ENCODE measurements at places on chromosomes 12 and 14. TPM values are rescaled to one million over a fixed set of nuclear protein-coding genes. Genes with fewer than 3 reads are reported as not detected.

DNA sequence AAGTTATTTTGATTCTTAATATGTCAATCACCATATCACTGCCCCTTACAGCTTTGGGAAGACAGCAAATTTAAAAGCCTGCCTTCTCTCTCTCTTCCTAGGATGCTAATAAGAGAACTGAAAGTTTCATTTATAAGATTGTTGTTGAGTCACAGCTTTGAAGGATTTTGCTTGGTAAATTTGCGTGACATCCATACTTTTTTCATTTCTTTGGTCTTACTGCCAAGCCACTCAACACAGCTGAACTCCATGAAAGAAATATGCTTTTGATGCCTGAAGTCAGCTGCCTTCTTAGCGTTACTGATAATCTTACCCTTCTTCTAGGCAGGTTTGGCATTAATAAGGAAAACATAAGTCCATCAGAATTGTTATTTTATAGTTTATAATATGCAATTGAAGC lies 155.0 kb downstream of the CRADD start:
- DNase-seq: no peak

GRCh38 chr12:14545144-14546124 lies 22.2 kb downstream of the PLBD1 start:
- DNase-seq: no peak

DNA sequence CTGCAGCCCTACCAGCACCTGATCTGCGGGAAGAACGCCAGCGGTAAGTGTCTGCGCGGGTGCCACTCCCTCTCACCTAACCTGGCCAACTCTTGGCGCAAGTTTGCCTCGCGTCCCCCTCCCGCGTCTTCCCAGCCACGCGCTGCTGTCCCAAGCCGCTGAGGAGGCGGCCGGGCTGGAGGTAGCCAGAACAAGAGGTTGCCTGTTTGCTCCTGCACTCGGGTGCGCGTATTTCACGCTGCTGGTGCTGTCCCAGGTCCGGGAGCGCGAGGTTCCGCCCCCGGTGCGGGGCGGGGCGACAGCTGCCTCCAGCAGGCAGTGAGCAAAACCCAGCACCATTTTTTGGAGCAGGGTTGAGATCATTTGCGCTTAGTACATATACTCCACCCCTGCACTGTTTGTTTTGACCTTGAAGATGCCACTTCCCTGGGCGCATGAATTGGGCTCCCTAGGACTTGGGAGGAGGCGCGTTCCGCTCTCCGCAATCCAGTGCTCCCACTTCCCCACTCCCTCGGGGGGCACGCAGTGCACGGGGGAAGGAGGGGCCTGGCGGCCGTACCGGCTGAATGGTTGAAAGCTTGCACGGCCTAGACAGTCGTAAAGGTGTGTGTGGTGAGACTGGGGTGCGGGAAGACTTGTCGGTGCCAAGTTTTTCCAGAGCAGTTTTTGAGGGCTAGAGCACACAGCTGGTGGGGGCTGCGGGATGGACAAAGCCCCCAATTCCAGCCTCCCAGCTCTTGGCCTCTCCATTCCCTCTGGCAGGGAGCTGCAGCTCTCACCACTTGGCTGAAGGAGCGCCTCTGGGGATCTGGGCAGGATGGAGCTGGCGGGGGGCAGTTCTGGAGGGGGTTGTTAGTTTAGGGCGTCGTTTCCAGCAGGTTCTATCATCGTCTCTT lies 226.9 kb upstream of the CRY1 start:
- peak; percentile 14 for DNase-seq

DNA sequence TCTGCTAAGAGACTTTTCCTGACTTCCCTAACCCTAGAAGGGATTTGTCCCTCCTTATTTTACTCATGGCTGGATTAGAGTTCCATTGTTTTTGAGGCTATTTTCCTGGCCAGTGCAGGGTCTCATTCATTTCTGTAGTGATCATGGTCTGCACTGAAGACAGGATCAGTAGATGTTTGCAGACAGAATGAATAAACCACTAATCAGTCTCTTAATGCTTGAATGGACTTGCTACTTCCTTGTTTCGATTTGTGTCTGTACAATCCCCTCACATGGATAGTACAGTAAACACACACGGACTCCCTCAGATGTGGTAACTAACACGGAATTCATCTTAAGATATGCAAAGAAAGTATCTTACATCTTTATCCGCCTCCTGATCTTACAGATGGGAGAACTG lies 102.6 kb upstream of the PRB2 start:
- no peak for DNase-seq

Gene GPR132
- polyA plus RNA-seq: not detected

GRCh38 chr12:13161172-13161571 lies 35.4 kb upstream of the EMP1 start:
- no peak for DNase-seq

DNA sequence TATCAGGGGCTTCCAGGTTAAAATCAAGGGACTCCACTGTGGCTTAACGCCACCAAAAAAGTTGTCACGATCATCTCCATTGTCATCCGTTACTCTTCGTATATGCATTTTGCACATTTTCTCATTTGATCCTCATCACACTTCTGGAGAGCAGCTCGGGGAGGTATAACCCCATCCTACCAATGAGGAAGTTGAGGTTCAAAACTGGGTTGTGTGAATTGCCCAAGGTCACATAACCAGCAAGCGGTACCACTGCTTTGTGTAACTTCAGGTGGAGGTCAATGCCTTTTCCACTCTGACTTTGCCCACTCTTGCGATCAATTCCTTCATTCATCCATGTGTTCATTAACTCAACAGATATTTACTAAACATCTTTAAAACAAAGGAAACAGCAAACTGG lies 71.1 kb upstream of the CCND2 start:
- no peak for DNase-seq

DNA sequence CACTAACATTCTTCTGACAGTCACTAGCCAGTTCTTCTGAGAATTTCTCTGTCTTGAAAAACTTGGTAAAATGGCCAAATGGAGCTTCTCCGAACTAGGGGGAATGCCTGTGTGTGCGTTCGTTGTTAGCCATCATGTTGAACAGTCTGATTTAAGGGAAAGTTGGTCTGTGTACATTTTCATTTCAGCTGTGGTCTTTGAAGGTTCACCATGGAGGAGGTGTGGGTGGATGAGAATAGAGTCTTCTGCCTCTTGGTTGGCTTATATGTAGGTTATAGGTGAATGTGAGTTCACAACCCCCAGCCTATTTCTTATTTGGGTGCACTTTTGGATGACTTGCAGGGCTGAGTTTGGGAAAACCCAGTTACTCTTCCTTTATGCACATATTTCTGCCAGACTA lies 12.9 kb downstream of the ETV6 start:
- DNase-seq: no peak

Gene KLRG1
- polyA plus RNA-seq: 15.9 TPM

GRCh38 chr14:51335961-51336723 lies 96.1 kb downstream of the TMX1 start:
- no peak for DNase-seq

- DNase-seq: peak; percentile 54
Observed at GRCh38 chr12:120944645-120945217, 33.6 kb upstream of the HNF1A start.

DNA sequence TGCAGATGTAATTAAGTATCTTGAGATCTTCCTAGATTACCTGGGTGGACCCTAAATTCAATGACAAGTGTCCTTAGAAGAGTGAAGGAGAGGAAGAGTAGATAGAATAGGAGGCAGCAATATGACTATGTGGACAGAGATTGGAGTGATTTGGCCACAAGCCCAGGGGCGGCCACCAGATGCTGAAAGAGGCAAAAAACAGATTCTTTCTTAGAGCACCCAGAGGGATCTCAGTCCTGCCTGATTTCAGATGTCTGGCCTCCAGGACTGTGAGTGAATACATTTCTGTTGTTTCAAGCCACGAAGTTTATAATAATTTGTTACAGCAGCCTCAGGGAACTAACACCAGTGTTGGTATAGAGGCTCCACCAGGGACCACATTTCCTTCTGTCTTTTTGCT lies 67.3 kb downstream of the DACT1 start:
- no peak for DNase-seq

Gene EXOC3L4
- not detected for polyA plus RNA-seq

Gene GPRC5D
- not detected for polyA plus RNA-seq

DNA sequence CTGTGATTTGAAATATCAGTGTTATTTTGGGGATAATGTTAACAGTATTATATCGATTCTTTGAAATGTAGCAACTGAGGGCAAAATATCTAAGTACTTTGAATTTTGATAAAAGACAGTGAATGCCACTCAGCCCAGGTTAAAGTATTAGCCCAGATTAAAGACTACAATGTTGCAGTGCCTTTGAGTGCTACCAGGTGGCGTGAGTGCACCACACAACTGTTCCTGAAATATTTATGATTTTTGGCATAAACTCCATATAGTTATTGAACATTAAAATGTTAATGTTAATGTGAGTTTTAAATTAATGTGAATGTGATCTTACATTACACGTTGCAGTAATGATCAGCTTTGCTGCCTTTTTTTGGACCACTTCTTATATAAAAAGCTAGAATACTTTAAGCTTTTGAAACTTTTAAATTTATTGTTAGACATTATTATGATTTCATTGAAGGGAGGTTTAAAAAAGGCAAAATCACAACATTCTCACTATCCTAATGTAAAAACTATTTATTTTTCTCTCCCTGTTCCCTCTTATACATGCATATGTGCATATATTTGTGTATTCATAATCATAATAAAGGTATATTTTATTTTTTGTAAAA lies 22.5 kb downstream of the MRPS35 start:
- DNase-seq: peak; percentile 51

- DNase-seq: no peak
Observed at GRCh38 chr12:66065641-66066136, 64.9 kb downstream of the LLPH start.

- no peak for DNase-seq
Observed at GRCh38 chr12:38424436-38424835, 107.9 kb downstream of the ALG10B start.

Gene FAM90A1
- polyA plus RNA-seq: 0.13 TPM

DNA sequence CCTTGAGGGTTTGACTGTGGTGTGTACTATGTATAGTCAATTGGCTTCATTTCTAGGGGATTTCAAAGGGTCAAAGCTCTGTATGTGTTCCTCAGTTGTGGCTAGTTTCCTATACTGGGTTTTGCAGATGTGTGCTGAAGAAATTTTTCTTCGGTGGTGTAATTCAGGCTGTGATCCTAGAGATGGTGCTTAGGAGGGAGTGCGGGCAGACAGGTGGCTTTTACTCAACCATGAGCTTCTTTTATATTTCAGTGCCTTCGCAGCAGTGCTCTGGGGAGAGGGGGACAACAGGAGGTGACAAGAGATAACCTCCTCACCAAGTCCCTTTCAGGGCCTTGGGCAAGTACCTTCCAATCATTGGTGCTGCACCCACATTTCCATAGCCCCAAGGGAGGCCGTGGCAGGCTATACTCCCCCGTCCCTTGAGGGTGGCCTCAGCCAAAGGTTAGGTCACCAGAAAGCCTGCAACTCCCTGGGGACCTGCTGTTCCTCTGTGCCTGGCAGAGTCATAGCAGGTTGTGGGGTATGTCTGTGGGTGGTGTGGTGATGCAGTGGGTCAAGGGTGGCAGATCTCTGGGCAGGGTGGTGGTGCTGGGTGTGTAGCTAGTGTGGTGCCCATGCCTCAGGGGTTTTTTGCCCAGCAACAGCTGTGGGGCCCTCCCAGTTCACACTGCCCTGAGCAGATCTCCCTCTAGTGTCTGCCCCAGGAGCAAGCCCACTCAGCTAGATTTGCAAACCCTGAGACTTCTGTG lies 37.0 kb upstream of the TMX1 start:
- DNase-seq: no peak

DNA sequence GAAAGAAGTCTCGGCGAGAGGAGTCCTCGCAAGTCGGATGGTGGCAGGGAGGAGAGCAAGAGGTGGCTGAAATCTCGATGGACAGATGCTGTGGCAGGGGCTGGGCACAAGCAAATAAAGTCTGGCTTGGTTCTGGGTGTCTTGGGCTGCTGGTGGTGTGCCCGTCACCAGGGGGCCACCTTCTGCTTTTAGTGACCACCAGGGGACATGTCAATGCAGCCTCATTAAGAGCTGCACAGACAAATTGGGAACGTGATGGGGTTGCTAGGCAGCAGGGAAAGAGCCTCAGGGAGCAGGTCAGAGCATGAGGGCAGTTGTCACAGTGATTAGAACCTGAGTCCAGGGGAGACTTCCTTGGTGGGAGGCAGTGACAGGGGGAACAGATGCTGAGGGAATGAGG lies 44.0 kb downstream of the LRRC74A start:
- no peak for DNase-seq

Gene DEPDC4
- 0.15 TPM for polyA plus RNA-seq

GRCh38 chr12:91902860-91903683 lies 242.6 kb downstream of the BTG1 start:
- no peak for DNase-seq
